ENCODE measurements at places on chromosomes 4 and X.

- DNase-seq, result no peak
Measured at GRCh38 chr4:176729489-176729888, 63.2 kb downstream of the VEGFC start.

DNA sequence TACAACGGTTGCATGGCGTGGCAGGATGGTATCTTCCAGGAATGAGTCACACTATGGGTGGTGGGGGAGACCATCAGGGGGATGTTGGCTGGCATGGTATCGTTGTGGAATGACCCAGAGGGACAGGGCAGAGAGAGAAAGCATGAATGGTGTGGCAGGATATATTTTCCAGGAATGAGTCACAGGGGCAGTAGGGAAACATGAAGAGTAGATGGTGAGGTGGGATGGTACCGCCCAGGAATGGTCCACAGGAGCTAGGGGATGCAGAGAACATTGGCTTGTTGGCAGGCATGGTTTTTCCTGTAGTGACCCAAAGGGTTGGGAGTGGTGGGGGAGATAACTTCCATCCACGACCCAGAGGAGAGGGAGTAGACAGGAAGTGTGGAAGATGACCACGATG lies 62.4 kb downstream of the MAOA start:
- no peak for DNase-seq

GRCh38 chrX:24399550-24399949 lies 39.1 kb downstream of the SUPT20HL1 start:
- DNase-seq, result no peak

GRCh38 chr4:71307729-71308128 lies 31.1 kb upstream of the SLC4A4 start:
- no peak for DNase-seq

GRCh38 chrX:63784902-63785707 lies at the start of gene ARHGEF9:
Gene ARHGEF9, minus strand, starts transcription at chrX:63785214. Its CDS starts 69 bp downstream, at chrX:63785145.
- peak; percentile 84 for DNase-seq

GRCh38 chrX:43968359-43968781 lies 4.8 kb downstream of the NDP start:
- no peak for DNase-seq

GRCh38 chr4:73705056-73705432 lies 35.3 kb upstream of the CXCL8 start:
- DNase-seq, result no peak

DNA sequence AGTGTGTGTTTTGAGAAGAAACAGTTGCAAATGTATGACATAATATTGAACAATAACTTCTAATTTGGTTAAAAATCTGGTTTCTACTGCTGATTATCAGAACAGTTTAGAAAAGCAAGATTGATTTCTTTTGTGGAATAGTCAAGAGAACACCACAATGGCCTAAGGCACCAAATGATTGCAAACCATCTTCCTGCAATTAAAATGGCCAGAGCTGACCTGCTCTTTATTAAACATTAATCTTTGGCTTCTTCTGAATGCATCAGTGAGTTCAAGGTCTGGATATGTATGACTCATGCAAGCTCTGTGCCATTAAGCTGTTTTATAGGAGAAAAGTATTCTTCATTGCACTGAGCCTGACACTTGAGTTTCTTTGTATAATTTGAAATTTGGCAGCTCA lies 107.8 kb upstream of the PDHA2 start:
- DNase-seq, result peak; percentile 61

- DNase-seq, result no peak
Measured at GRCh38 chrX:15804563-15804962, 14.3 kb downstream of the ZRSR2 start.

DNA sequence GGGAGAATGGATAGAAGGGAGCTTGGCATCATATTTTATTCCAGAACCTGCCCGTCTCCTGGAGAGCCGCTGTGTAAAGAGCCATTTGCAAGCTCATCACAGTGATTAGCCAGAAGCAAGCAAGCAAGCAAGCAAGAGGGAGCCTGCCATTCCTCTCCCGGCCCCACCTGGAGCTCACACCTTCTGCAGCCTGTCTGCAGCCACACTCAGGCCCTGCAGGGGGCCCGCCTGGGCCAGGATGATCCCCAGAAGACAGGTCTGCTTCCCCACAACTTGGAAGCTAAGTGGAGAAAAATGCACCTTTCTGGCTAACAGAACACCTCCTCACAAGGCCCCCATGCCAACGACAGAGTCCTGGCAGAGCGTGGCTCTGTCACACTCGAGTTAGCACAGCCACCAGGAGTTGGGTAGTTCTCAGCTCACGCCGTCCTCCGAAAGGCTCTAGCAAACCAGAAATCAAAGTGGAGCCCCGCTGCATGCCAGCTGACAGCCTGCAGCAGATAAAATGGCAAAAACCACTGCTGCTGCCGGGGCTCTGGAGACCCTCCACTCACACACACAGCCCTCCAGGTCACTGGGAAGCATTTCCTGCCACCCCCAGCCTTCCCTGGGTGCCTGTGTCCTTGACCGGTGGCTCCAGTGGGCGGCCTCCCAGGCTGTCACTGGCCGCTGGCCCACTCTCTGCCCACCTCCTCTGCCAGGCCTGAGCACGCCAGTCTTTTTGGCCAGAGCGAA lies 54.9 kb downstream of the DCTD start:
- DNase-seq, result no peak

DNA sequence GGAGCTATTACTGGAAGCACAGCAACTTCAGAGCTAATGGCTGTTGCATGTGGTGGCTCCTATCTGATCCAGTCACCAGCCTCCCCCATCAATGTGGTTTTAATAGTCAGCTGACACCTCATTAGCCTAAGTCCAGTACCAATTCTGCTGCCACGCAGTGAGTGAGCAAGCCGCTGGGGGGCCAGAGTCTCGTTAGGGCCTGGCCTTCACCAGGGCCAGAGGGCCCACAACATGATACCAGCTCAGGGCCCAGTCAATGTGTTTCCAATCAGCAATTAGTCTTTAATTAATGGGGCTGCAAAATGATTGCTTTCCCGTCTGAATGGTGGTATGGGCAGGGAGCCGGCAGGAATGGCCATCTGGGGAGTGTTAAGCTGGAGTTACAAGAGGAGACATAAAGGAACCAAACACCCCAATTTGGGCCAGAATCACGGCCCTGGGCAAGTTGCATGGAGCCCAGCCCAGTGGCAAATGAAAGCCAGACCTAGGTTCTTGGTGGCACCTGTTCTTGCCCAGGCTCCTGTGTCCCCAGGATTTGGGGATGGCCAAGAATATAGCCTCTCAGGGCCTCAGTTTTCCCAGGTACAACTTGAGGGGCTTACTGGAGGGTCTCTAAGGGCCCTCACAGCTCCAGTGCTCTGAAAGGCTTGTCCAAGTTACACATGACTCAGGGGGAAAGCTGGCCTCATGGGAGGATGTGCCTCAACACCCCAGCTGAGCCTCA lies 119.2 kb downstream of the EFNB1 start:
- DNase-seq, result no peak

- no peak for DNase-seq
Measured at GRCh38 chrX:101493225-101493624, 8.0 kb downstream of the ARMCX4 start.

DNA sequence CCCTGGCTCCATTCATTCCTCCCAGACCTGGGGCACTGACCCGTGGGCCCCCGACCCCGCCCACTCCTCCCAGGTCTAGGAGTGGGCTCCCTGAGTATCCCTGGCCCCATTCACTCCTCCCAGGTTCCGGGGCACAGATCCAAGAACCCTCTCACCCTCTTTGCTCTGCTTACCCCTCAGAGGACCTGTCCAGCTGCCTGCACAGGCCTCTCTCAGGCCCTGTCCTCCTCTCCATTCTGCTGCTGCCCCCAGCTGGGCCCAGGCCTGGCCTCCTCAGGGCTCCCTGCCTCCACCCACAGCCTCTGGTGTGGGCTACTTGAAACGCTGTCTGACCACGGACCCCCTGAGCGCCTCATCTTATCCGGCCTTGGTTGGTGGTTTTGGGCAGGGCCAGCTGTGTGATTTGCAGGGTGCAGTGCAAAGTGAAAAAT lies 217.7 kb upstream of the PSAPL1 start:
- DNase-seq, result no peak

GRCh38 chr4:189940178-189941004 lies at the start of gene FRG1:
Gene FRG1, plus strand, starts transcription at chr4:189940872. Its CDS starts 138 bp downstream, at chr4:189941010.
- peak; percentile 98 for DNase-seq

DNA sequence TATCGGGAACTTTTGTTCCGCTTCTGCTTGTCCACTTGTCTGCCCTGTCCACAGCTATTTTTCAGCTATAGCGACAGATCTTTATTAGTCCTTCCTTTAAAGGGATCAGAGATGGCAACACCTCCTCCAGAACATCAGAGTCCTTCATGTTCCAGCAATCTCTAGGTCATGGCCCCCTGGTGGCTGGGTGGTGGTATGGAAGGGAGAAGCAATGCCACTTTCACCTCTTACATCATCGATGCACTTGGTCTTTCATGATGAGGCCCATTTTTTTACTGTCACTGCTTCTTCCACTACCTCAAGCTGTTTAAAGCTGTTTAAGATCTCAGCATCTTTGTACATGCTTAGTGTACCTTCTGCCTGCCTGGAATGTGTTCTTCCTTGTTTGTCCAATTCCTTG lies 106.7 kb downstream of the ARHGAP6 start:
- DNase-seq, result no peak

DNA sequence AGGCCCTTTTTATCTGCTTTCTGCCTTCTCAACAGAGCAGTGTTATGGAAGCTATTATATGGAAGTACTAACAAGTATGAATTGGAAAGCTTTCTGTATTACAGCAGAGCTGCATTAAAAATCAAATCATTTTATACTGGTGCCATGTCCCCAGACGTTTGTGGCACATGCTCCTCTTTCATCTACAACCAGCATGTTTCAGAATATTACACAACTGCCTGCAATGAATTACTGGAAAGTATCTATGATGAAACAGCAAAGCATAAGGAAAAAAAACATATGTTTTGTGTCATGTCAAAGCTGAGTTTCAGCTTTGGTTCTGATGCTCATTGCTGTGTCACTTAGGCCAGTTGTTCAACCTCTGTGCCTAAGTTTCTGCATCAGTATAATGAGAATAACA lies 576.8 kb downstream of the GBA3 start:
- DNase-seq, result no peak

GRCh38 chrX:16469870-16470269 lies 180.1 kb upstream of the S100G start:
- no peak for DNase-seq

- DNase-seq, result no peak
Measured at GRCh38 chrX:123184219-123184865, at the start of gene GRIA3. Gene GRIA3, plus strand, starts transcription at chrX:123184278. Its CDS starts 258 bp downstream, at chrX:123184536.

DNA sequence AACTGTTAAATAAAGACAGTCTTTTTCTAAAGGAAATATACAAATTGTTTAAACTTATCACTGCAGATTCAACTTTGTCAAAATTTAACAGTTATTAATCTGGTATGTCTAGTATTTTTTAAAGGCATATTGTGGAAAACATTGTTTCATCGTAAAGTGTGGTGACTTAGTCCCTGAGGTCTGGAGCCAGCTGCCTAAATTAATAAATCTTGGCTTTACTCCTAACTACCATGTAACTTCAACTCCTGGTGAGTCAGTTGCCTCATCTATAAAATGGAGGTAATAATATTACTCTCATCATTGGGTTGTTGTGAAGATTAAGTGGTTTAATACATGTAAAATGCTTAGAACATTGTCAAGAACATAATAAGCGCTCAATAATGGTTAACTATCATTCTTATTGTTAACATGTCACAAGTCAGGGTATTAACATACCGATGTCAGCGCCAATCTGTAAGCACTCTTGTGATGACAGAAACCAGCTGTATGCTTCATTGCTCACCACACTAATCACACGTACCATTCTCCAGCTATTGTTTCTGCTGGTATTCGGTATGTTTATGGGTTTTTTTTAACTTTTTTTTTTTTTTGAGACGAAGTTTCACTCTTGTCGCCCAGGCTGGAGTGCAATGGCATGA lies 14.1 kb upstream of the SMIM43 start:
- no peak for DNase-seq

DNA sequence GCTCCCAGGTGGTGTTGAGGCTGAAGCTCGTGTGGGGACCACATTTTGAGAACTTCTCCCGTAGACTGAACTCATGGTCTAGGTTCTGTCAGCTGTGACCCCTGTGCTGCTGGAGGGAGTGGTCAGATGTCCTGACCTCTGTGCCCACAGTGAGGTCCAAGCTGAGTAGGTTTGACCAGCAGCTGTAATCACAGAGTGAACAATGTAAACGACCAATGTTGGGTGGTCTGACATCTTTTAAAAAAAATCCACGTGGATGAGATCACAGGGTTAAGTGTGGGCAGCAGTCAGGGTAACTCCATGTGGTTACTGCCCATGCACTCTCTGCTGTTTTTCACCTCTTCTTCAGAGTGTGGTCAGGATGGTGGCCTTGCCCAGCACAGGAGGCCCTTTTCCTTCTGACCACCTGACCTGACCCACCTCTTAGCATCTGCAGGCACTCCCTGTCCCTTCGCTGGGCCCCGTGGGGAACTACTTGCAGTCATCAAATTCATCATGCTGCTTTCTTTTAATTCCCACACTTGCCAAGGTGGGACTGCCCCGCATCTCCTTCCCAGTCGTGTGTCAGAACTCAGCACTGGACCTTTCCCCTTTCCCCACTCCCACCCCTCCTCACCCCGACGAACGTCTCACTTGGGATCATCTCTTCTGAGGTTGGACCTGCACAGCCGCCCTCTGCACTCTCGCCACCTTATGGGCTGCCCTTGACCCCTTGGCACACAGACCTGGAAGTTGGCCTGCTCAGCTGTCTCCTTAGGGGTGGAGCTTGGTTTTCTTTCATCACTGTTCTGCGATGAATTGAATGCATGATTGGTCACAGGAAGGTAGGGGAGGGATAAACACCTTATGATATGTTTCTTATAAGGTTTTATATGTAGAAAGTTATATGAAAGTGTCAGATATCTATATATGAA lies 120.1 kb downstream of the PTTG2 start:
- DNase-seq, result no peak

DNA sequence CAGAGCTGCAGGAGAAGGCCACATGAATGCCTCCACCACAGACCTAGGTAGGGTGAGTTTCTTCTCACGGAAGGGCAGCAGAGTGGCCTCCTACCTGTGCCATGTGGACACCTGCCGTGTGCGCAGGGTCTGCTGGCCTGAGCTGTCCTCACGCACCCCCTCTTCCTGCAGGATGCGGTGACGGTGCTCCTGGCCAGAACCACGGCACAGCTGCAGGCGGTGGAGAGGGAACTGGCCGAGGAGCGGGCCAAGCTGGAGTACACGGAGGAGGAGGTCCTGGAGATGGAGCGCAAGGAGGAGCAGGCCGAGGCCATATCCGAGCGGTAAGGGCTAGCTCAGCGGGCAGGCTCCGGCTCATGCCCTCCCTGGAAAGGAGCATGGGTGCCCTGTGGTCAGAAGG lies 28.4 kb upstream of the CLCN4 start:
- DNase-seq, result no peak

DNA sequence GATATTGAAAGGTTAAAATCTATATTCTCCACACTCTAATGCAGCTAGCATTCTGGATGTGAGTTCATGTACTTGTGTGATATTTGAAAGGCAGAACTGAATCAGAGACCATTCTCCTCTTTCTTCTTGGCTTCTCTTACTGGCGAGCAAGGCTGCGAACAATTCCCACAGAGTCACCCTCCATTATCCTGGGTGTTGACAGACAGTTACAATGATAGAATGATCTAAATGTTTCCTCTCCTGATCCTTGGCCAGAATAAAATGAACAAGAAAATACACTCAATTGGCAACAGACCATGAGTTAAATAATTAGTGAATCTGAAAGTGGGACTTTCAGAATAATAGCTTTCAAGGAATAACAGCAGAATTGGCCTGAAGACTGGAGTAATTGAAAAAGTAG lies 342.8 kb downstream of the RAPGEF2 start:
- no peak for DNase-seq

- DNase-seq, result no peak
Measured at GRCh38 chr4:205097-205756, 80.9 kb downstream of the ZNF718 start.

- peak; percentile 95 for DNase-seq
Measured at GRCh38 chr4:687048-687970, 1.6 kb downstream of the SLC49A3 start.

All from kidney (tissue), 22 donors.